Right lobe of liver (tissue), 6 donors: ENCODE measurements at places on chromosomes 3 and 15. TPM values are rescaled to one million over a fixed set of nuclear protein-coding genes. Genes with fewer than 3 reads are reported as not detected.

SEMA3B gene
- 1.7 TPM for total RNA-seq

TRIM42 gene
- total RNA-seq = not detected

- no peak overlapping the region for H3K27ac ChIP-seq
- no peaks in the 10 kb centered on the region for H3K4me1 ChIP-seq
- no peak for DNase-seq
- H3K36me3 ChIP-seq = no peaks in the 10 kb centered on the region
- no peak overlapping the region for H3K4me3 ChIP-seq
Measured at GRCh38 chr3:149647285-149647684, 10.5 kb downstream of the WWTR1 start.

GRCh38 chr15:80562846-80563245, 132.3 kb upstream of the ABHD17C start:
- H3K27me3 ChIP-seq = no peaks in the 10 kb centered on the region
- DNase-seq = no peak
- H3K36me3 ChIP-seq = no peaks in the 10 kb centered on the region
- no peak overlapping the region for H3K27ac ChIP-seq
- H3K4me3 ChIP-seq = no peak overlapping the region
- no peaks in the 10 kb centered on the region for H3K4me1 ChIP-seq

- no peaks in the 10 kb centered on the region for H3K27me3 ChIP-seq
- peaks cover 17% of the 10 kb centered on the region for H3K36me3 ChIP-seq
- no peaks in the 10 kb centered on the region for H3K4me1 ChIP-seq
- H3K27ac ChIP-seq = no peak overlapping the region
- no peak overlapping the region for H3K4me3 ChIP-seq
- no peak for DNase-seq
Measured at GRCh38 chr3:191388823-191389222, 58.5 kb upstream of the UTS2B start.

ITIH1 gene
- total RNA-seq = 1,262 TPM

GRCh38 chr3:111667621-111668239, 72.6 kb upstream of the ZBED2 start:
- no peaks in the 10 kb centered on the region for H3K27me3 ChIP-seq
- no peaks in the 10 kb centered on the region for H3K36me3 ChIP-seq
- H3K4me3 ChIP-seq = no peak overlapping the region
- no peak for DNase-seq
- no peaks in the 10 kb centered on the region for H3K4me1 ChIP-seq
